ENCODE measurements at places on chromosomes 7 and 10. TPM values are rescaled to one million over a fixed set of nuclear protein-coding genes. Genes with fewer than 3 reads are reported as not detected.

Gene KIAA1549
- polyA plus RNA-seq: 1.8 TPM

Gene EBF3
- polyA plus RNA-seq: 0.09 TPM

Gene ZNF775
- polyA plus RNA-seq: 5.2 TPM

Gene HGF
- 2.6 TPM for polyA plus RNA-seq

Gene NAT16
- polyA plus RNA-seq: not detected

DNA sequence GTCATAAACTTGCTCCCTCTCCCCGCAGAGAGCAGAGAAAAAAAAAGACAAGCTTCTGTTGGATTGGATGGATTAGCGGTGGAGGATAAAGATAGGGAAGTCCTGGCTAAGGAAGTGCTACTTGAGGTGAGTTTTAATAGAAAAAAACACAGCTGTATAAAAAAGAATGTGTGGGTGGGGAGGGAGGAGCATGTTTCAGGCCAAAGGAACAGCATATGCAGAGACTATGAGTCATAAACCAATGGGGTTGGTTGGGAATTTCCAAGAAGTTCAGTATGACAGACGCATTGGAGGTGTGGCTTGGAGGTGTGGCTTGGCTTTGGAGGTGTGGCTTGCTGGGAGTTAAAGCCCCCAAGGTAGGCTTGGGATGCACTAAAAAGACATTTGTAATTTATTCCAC, 103.0 kb upstream of the LSM8 start:
- DNase-seq: no peak

DNA sequence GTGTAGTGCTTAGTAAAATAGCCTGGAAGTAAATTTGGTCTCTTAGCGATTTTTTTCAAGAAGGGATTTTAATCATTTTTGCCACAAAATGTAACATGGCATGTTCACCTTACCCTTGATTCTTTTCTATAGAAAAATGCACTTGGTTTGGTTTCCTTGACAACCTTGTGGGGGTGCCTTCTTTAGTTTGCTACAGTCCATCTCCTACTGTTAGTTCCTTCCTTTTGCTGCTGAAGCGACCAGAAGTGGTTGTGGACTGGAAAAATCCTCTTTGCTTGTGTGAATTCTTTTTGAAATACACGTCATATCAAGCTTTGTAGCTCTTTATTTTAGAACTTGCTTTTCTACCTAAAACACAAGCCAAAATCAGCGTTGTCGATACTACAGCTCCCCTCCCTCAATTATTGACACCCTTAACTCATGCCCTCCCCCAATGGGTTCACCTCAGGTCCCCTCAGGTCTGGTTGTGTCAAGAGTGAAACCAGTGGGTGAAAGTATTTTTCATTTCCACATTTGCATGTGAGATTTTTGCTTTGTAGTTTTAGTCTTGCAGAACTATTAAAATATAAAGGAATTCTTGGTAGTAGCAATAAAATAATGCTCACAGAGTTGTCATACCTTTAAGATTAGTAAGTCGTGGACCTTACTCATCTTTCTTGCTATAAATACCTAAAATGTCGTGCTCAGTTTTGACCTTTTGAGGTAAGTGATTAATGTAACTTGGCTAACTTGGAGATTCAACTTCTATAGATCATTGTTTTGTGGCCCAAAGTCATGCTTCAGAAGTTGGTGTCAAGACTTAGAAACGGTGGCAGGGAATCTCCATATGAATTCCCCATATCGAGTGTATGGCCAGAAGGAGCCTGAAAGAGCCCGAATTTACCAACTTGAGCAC, 1.5 kb downstream of the ACTR3B start:
- no peak for DNase-seq

GRCh38 chr10:97685395-97685958, 1.6 kb downstream of the AVPI1 start:
- peak; percentile 10 for DNase-seq

DNA sequence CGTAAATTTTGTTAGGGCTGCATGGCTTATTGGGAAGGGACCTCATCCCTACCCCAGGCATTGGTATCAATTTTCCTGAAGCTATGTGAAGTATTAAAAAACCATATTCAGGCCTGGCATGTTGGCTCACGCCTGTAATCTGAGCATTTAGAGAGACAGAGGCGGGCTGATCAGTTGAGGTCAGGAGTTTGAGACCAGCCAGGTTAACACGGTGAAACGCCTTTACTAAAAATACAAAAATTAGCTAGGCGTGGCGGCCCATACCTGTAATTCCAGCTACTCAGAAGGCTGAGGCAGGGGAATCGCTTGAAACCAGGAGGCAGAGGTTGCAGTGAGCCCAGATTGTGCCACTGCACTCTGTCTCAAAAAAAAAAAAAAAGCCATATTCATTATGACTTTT, 7.1 kb downstream of the TASOR2 start:
- no peak for DNase-seq

DNA sequence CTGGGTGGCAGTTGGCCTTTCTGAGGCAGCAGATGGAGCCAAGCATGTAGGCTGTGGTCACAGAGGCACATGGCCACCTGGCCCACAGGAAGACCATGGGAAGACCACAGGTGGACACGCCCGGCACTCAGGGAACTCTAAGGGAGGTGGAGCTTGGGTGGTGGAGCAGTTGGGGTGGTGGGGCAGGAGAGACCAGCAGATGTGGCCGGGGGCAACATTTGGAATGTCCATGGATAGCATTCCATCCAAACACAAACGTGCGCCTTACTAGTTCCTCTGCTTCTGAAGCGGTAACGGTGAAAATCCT, 290.9 kb downstream of the PTPRN2 start:
- no peak for DNase-seq

DNA sequence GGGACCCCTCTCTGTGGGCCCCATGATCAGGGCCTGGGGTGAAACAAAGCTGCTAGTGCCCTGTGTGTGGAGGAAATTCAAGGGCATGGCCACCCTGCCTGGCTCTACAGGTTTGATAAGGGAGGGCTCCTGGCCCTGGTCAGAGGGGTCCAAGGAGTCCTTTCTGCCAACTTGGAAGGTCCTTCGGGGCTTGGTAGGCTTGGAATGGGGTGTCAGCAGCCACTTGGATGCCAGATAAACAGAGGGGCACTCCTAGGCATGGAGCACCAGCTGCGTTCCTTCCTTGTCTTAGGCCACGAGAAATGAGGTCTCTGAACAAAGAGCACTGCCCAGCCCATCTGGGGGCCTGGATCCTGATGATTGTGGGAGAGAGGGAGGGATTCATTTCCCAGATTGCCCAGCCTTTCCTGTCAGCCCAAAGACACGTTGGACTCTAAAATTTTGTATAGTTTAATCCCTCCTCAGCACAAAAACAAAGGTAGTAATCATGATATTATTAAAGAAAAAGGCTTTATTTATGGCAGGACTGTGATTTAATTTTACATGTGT, 5.1 kb downstream of the MTURN start:
- DNase-seq: no peak

DNA sequence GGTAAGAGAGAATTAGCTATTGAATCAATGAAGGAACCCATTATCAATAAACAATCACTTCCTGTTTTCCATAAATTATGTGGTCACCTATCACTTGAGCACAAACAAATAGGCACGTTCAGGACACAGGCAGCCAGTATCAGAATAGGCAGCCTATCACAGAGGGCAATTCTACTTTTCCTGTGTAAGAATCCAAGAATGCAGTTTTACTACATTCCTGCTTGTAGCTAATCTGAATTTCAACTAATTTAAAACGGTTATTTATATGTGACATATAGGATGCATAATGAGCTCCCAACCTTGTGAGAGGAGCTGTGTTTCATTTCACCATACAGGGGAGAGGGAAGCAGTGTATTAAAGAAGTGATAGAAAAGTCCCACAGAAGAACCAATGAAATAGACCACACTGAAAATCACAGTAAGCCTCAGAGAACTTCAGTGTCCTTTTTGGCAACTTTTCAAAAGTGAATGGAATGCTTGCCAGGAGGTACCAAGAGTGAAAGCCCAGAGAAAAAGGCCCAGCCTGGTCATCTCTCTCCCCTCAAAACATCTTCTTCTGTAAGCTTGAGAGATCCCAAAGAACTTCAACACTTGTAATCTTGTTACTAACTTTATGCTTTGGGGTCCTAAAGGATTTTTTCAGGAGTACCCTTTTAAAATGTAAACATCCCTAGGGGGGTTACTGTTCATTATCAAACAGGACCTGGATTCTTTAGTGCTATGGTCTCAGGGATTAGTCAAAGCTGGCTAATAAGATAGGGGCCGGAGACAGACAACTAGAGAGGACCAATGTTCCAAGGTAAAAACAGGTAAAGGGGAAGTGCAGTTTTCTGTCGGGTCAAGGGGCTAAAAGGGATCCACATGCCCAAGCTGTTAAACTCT, 1.3 kb downstream of the IMMP2L start:
- DNase-seq: peak; percentile 54

- peak; percentile 60 for DNase-seq
Measured at GRCh38 chr10:93462881-93463280, 19.3 kb downstream of the MYOF start.

DNA sequence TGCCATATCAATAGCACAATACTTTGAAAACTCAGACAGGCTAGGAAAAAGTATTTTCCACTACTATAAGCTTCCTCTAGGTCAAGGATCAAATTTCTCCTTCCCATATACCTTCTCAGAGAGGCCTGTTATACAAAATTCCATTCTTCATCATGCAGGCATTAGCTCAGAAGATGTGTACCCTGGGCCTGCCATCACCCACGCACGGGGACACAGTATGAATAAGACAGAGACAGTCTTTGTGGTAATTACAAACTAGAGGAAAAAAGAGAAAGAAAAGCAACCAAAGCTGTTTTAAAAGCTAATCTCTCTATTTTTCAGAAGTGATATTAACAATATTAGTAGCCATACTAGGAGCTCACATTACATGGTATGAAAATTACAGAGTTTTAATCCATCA, 236.8 kb upstream of the AOAH start:
- no peak for DNase-seq

DNA sequence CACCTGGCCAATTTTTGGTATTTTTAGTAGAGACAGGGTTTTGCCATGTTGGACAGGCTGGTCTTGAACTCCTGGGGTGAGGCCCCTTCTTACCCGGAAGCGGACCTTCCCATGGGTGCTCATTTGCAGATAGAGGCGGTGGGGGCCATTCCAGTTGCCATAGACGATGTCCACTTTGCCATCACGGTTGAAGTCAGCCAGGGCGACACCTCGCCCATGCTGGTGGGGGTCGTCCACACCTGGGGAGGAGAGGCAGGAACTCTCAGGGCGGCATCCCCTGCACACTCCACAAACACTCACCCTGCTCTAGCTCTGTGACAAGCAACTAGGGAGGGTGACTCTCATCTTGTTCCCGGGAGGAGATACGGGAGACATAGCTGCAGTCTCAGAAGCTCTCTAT, 54.9 kb downstream of the GOLGA7B start:
- DNase-seq: no peak

DNA sequence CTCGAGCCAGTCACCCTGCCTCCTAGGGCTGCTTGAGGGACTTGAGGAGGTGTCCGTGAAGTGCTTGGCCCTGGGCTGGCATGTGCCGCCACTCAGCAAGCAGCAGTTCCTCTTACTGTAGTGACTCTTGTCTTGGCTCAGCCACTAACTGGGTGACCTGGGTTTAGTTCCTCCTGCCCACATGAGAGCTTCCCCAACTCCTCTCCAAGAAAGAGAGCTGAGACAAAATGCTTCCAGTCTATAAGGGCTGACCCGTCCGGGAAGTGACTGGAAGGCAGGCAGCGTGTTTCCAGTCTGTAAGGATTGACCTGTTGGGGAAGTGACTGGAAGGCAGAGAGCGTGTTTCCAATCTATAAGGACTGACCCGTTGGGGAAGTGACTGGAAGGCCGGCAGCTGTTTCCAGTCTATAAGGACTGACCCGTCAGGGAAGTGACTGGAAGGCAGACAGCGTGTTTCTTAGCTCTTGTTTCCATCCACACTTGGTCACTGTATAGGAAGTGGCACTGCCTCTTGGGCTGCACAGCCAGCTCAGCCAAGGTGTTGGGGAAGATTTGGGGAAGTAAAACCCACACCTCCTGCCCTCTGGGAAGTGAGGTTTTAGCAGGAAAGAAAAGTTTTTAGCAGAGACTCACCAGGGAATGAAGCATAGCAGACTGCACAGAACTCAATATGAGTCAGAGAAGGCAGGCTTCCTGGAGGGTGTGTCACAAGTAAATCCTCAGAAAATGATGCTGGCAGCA, 53.3 kb upstream of the PPIF start:
- no peak for DNase-seq

DNA sequence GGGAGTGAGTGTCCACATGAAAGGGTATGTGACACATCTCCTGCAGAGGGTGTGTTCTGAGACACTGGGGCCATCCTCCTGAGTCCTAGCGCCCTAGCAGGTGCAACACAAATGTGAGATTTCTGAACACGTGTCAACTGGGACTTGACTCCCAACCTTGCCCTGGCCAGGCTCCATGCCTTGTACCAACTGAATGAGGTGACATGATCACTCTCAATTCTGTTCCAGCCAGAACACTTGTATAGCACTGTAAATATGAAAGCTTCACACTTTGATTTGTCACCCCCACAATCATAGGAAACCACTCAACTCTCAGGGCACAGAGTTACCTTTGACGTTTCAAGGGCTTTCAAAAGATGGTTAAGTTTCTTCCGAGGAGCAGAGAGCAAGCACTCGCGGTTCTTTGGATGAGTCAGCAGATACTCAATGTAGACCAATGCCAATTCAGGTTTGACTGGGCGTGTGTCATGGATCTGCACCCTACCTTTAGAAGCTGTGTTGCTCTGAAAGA, 48.6 kb downstream of the NCAPG2 start:
- DNase-seq: no peak

- DNase-seq: no peak
Measured at GRCh38 chr7:83014546-83014945, 148.1 kb downstream of the PCLO start.

DNA sequence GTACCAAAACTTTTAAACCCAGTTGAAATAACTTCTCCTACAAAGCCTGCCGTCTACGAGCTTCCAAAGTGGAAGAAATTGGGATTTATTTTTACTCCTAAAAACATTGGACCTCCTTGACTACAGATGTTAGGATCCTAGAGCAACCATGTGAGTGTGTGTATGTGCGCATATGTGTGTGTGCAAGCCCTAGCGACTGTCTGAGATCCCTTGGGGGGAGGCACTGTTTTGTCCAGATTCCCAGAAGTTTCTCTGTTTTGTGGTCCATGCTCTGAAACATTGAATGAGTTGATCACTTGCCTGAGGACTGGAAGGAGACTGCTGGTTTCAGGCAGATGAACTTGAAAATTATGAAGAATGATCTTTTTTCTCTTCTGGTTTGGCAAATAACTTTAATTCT, 312.3 kb upstream of the ZNF32 start:
- DNase-seq: peak; percentile 50

DNA sequence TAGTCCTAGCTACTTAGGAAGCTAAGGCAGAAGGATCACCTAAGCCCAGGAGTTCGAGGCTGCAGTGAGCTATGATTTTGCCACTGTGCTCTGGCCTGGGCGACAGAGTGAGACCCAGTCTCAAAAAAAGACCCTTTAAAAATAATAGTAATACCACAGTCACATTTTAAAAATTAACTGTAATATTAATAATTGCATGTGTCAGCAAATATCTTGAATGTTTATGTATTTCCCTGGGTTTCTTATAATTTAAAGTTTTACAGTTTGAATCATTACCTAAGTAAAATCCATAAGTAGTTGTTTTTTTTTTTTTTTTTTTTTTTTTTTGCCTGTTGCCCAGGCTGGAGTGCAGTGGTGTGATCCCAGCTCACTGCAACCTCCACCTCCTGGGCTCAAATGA, 69.2 kb downstream of the LYZL2 start:
- no peak for DNase-seq

Measured in kidney (tissue), 22 donors.